Occipital lobe (tissue), 3 donors: ENCODE measurements at places on chromosomes 4 and X. TPM values are rescaled to one million over a fixed set of nuclear protein-coding genes. Genes with fewer than 3 reads are reported as not detected.

DNA sequence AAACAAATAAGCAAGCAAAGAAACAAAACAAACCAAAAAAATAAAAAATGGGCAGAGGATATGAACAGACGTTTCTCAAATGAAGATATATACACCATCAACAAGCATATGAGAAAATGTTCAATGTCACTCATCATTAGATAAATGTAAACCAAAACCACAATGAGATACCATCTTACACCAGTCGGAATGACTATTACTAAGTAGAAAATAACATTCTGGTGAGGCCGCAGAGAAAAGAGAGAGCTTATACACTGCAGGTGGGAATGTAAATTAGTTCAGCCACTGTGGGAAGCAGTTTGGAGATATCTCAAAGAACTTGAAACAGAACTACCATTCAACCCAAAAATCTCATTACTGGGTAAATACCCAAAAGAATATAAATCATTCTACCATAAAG, 321.0 kb upstream of the SLIT2 start:
- DNase-seq, result no peak

The XAGE1A gene
- total RNA-seq, result not detected

DNA sequence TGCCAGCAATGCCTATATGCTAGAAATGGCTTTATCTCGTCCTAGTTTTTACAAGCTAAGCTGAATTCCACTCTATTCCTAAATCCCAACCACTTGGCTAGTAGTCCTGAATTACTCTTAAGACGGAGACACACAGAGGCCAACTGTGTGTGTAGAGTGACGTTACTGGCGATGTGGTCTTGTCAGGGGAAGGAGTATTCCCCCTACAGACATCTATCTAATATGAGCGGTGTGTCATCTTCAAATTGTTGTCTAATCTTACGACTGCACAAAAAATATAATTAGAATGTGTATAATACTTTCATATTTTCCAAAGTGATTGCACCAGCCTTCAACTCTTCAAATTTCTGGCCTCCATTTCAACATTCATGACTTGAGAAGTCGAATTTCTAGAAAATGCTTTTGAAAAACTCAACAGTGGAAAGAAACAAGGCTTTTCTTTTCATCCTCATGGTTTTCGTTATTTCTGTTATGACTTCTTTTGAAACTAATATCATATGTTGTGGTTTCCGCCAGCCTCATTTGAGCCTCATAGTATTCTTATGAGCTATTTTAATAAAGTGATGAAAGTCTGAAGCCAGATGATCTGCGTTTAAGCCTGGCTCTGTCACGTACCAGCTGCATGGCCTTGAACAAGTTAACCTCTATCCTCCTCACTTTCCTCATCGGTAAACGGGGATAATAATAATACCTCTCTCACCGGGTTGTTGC, 132.3 kb downstream of the SOWAHB start:
- no peak for DNase-seq

The KLHL34 gene
- under 0.01 TPM for total RNA-seq

DNA sequence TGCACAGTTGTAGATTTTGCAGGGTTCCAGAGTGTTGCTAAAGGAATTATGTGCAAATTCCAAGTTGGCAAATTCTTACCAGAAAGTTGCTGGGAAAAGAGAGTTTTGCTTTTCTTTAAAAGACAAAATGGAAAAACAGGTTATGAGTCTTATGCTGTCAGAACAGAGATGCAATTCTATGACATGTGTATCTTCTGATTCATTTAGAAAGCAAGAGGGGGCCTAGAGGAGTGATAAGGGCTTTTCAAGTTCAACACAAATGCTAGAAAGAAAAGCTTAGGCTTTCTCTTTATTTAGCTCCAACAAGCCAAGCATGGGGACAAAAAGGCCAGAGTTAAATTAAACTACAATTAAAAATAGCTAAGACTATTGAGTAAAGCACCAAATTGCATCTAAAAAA, 72.4 kb upstream of the GATB start:
- DNase-seq, result no peak

DNA sequence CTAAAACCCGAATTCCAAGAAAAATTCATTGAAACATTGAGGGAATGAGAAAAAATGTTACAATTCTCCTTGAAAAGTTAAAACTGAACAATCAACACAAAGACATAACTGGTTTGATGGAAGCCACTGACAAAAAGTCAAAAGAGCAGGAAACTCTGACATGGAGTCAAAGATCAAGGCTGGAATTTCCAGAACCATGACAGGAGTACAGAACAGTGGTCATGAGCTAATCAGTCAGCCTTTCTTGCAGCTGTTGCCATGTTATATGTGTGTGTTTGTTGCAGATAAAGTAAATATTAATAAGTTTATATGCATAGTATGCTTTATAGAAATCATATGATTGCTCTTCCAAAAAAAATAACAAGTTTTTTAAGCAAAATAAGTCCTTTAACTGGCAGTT, 184.7 kb upstream of the HCCS start:
- DNase-seq, result no peak

- DNase-seq, result peak; percentile 64
Measured at GRCh38 chr4:156970501-156971164, 966 bp downstream of the PDGFC start.

DNA sequence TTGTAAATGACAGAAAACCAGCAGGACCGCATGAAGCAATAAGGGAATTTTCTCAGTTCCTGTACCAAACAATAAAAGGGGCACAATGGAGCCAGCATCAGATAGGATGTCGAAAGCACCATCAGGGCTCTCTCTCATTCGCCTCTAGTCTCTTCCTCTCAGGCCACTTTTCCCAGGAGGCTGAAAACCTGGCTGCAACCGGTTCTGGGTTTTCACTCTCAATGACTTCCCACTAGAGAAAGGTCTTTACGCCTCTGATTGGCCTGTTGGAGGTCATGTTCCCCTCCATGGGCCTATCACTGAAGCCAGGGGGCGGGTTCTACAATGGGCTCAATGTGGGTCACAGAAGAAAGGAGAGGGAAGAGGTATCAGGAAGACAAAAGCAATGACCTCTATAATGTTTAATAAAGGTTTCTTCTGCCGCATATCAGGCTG, 29.3 kb downstream of the ZNF827 start:
- no peak for DNase-seq

The NAA11 gene
- not detected for total RNA-seq

GRCh38 chr4:139665079-139665689, 435 bp upstream of the MGST2 start:
- DNase-seq, result no peak

DNA sequence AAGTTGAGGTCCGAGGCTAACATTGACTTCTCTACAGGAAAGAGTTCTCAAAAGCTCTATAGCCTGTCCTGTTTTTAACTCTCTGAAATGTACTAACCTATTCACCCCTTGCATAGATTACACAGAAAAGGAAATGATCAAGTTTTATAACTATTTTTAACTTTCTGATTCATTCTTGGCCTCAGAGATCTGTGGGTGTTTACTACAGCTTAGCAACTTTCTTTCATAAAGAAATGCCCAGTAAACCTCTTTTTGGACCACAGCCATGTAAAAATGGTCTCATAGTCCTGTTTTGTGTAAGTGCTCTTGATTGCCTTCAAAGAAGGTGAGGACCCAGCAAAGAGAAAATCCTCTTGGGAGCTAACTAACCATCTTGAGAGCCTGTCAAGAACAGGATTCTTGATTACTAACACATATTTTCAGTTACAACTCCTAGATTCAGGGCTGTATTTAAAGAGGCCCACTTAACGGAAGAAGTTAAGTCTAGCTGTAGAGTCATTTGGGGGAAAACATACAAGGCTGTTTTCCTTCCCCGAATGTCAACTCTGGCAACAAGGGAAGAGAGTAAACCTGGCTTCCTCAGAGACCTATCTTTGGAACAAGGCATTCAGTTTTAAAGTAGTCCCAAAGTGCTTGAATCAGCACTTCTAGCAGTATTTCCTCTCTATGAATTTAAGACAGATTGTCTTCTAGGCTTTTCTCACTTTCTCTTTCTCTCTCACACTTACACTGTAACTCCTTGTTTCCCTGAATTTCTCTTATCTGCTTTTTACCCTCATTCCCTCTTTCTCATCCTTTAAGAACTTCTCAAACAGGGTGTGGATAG, 78.2 kb downstream of the IL21 start:
- DNase-seq, result no peak

The PAGE4 gene
- total RNA-seq, result not detected

GRCh38 chrX:15908603-15909290, 54.1 kb upstream of the AP1S2 start:
- DNase-seq, result peak; percentile 0

- DNase-seq, result no peak
Measured at GRCh38 chrX:70176938-70177533, at the start of gene DGAT2L6. Gene DGAT2L6, plus strand, starts transcription at chrX:70177483. Its CDS starts 100 bp downstream, at chrX:70177583.

- no peak for DNase-seq
Measured at GRCh38 chr4:171814545-171814944, 1.3 kb downstream of the GALNTL6 start.

- peak; percentile 0 for DNase-seq
Measured at GRCh38 chrX:23694606-23695005, 27.3 kb downstream of the PRDX4 start.

GRCh38 chr4:118967393-118967792, 78.7 kb downstream of the SYNPO2 start:
- no peak for DNase-seq

DNA sequence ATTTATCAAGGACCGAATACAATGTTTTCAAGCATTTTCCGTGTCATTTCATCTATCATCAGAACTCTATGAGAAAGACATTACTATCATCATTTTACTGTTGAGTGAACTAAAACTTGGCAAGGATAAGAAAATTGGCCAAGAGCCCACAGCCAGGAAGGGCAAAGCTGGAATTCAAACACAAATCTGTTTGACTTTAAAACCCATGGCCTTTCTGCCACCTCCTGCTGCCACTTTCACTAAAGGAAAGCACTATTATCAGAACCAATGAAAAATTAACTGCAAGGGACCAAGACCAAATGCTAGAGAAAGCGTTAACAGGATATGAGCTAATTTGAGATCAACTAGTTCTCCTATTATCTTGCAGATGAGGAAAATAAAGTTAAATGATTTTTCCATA, 2759.2 kb downstream of the ARAP2 start:
- DNase-seq, result no peak

DNA sequence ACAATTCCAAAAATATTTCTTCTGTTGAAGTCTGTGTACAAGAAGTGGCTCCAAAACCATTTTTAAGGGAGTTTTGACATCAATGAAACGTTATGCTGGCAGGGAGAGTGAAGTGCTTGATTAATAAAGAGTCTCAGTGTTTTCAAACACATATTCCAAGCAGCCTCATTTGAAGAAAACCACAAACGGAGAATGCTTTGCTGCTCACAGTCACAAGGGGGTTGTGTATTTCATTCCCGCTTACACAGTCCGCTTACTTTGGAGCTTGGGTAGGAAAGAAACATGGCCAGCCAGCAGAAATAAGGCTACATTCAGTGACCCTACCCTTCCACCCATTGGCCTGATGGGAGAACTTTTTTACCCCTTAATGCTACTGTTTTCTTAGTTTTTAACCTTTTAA, 586.2 kb downstream of the RAB28 start:
- DNase-seq, result no peak

The MND1 gene
- 5.1 TPM for total RNA-seq
